Epithelial cell of proximal tubule (primary cell): ENCODE measurements at places on chromosomes 4 and X.

DNA sequence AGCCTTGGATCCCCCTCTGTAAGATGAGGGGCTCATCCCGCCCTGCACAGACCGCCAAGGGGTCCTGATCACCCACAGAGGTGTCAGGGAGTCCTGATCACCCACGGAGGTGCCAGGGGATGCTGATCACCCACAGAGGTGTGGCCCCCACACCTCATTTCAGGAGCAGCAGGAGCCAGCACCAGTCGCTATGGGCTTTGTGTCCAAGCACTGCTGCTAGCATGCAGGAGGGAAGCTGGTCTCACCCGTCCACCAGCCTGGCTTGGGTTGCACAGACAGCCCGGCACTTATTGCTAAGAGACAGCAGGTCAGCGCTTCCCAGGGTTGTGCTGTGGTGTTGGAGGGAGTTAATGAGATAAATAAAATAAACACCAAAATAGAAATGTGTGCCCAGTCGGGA lies 88.5 kb downstream of the ADRA2C start:
- no peak for DNase-seq

GRCh38 chr4:119394826-119395225 lies 72.9 kb upstream of the FABP2 start:
- DNase-seq: no peak

DNA sequence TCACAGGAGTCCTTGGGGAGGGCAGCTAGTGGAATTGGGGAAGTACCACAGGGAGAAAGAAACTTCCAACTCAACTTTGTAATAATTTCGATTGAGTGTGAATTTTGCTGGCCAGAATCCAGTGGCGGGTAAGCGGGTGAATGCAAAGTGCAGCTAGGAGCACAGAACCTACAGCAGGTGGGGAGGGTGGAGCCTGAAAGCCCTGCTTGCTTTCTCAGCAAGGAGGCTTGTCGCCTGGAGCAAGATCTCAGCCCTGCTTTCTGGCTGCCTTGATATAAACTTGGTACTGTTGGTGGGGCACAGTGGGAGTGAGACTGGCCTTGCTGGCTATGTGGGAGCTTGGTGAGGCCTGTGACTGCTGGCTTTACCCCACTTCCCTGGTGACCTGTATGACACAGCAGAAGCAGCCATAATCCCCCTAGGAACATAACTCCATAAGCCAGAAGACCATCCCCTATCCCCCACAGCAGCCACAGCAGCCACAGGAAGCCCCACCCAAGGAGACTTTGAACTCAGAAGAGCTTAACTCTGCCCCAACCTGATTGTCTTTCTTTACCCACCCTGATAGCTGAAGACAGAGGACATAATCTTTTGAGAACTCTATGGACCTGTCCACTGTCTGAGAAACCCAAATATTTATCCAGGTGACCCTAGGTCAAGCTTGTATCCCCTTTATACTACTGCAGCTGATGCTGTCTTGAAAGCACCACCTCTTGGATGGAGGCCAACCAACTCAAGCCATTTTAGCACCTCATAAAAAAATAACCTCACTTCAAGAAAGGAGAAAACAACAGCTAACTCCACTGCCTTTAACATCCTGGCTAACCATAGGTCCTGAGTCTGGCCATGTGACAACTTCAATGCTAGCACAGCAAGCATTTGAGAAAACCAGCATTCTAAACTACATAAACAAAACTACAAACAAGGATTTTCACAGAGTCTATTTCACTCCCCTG lies 87.2 kb upstream of the PDE5A start:
- no peak for DNase-seq

GRCh38 chr4:174023641-174024040 lies 259.8 kb downstream of the FBXO8 start:
- no peak for DNase-seq

DNA sequence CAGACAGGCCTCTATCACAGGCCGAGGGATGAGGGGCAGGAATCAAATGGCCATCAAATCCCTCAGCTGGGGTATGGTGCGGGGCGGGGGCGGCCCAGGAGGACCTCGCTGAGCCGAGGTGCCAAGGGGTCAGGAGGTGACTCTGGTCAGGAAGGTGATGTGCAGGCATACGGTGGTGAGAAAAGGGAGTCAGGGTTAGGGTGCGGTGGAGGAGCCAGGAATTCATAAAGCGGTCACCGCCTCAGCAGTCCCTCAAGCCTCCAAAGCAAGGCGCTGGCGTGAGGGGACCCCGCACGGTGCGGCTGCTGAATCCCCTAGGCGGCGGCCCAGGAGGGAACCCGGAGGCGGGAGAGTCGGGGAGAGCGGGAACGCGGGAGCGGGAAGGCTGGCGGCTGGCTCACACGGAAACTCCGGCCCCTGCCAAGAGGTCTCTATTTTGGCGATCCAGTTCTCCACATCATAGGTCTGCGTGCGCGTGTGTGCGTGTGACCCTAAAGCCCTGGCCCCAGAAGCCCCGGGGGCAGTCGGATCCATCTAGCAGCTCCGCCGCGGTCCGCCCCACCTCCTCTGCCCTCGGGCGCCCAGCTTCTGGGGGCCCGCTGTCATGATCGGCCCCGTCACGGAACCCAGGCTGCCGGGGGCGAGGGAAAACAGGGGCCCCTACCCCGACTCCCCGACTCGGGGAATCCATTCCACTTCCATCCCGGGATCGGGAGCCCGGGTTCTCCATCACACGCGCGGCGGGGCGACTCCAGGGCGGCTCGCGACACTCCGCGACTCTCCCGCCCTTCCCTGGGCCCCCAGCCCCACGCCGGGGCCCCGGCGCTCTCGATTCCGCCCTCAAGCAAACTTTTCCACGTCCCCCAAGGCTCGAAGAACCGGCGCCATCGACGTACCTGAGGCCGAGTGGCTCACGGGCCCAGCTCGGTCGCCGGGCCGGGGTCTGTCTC lies 593 bp downstream of the ELF4 start:
- DNase-seq: no peak

DNA sequence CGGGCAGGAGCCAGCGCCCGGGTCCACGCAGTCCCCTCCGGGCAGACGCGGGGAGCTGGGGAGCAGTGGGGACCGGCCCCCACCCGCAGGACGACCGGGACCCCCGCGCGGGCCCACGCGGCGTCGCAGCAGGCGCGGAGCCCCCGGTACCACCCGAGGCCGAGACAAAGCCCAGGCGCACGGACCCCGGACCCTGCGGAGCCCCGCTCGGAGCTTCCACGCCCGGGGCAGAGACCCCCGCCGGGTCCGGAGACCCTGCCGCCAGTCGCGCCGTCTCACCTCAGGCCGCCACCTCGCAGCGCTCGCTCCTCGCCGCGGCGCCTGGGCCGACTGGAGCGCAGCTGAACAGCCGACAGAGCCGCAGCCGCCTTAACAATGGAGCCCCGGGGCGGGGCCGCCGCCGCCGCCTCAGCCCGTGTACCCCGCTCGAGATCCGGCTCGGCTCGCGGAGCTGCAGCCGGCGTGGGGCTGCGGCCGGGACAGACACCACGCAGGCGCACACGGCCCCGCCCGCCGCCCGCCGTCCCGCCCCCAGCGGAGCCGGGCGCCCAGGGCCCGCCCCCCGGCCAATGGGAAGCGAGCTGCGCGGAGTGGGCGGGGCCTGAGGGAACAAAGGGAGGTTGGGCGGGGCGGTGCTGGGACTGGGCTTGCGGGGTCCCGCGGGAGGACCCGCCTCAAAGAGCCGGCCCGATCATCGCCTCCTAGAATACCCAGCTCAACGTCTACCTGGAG lies at the start of gene AFAP1:
Gene AFAP1, minus strand, starts transcription at position 485 of the 732 bp plus-strand sequence. CDS start 67,783 bp downstream, outside the sequence.
- no peak for DNase-seq

DNA sequence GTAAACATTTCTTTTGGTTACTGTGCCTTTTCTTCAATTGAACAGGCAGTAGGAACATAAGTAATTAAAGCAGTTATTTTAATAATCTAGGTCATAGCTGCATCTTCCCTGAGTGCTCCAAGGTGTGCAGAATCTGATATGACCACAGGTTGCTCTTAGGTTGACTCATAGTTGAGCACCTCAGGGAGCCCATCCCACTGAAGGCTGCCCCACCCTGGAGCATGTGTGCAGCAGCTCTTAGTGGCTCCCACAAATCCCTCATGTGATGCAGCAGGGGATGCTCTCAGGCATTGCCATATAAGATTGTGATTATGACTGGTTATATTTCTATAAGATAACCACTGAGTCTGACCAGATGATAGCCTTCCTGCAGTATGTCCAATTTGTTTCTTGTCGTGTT lies 72.3 kb downstream of the ZNF518B start:
- DNase-seq: no peak

DNA sequence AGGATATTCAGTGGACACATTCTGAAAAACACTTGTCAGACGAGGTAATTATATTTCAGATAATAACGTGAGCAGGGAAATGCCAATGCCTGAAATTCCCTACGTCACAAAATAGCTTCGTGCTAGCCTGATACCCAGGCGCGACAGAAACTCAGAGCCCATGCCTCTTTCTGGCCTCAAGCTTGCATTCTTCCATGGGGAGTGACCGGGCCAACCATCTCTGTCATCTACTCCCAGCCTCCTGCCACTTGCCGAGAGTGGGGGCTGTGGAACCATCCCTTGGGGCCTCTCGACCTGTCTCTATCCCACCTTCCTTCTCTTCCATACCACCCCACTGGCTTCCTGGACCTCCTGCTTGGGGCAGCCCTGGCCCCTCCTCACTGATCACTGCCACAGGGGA lies 34.5 kb upstream of the CDKN2AIP start:
- no peak for DNase-seq

DNA sequence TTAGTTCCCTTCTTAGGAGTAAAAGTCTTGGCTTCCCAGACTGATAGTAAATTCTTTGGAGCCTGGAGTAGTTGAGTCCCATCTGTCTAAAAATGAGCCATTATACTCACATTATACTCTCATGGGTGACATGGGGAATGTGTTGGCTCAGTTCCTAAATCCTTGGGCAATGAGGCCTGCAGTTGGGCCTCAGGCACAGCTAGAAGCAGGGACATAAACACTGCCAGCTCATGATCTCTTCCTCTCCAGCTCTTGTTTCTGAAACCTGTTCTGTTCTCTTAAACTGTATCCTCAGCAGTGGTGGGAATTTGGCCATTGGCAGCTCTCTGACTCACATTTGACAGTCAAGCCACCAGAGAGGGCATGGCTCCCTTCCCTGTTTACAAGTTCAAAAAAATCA lies 212.5 kb downstream of the SPATA18 start:
- DNase-seq: peak; percentile 39

DNA sequence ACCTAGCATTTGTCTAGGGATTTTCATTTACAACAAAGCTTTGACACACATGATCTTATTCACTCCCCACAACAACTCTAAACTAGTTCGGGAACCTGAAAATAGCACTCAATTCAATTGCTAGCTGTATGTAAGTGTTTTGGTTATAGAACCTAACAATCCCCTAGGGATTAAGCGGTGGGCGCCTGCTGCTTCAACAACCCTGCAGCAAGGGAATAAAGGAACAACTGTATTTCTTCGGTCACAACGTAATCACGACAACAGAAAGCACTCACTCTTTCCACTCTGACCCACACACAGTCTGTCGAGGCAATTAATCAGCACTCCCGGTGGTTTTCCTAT lies 674 bp upstream of the DIAPH2 start:
- no peak for DNase-seq

GRCh38 chr4:177266506-177266905 lies 43.2 kb upstream of the NEIL3 start:
- no peak for DNase-seq

- DNase-seq: no peak
Measured at GRCh38 chr4:180770265-180770664, 1472.9 kb upstream of the TENM3 start.

DNA sequence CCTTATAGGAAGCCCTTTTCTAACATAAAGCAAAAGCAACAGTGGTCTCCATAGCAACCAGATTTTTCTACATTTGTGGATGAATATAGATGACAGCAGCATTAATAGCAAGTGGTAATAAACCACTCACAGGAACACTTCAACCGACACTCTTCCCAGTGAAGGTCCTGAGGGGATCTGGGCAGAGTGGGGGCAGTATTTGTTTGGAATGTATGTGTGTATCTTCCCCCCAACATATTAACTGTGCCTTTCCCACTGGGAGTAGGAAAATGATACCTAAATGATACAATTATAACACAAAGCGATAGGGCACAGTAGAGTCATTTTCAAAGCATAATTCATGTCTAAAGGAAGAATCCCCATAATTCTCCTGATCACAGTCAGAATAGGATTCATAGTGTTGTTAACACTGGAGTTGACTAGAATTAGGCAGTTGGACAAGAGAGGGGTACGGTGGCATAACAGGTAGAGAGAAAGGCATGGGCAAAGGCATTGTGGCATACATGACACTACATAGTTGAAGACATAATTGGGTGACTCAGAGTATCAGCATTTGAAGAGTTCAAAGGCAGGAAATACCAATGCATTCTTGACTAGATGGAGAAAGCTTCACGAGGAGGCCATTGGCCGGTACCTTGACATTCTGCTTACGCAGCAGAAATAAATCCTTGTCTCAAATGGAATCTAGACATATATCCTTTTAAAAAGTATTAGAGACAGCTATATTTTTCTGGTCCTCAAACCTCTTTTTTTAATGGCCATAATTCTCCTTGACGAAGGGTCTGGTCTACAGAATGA lies 15.2 kb downstream of the CAPN6 start:
- no peak for DNase-seq
